ENCODE measurements at places on chromosomes 2 and 18.

DNA sequence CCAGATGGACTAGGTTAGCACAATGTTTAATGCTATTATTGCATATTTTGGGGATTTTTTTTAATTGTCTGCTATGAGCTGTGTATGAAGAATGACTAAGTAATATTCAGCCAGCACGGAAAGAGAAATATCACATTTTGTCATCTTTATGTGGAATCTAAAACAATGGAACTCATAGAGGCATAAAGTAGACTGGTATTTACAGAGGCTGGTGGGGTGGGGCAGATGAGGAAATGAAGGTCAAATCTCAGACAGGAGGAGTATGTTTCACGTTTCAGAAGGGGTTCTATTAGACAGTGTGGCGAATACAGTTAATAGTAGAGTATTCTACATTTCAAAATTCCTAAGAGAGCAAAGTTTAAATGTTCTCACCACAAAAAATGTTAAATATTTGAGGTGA lies 4.7 kb downstream of the CDH19 start:
- no peak for DNase-seq

DNA sequence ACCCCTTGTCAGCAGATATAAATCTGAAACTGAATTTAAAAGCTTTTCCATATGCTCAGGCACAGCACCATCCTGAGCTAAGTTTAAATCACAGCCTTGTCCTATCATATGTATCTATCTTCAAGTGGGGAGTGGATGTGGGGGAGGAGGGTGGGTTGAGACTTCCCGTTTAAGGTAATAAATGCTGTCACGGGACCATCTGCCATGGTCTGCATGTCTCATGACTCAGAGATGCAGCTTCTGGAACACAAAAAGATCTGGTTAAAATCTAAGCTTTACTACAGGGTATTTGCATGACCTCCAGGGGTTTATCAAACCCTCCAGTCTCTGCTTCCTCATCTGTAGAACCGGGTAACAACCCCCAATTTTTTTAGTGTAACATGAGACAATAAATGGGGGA lies 377.7 kb upstream of the ST6GAL2 start:
- DNase-seq = no peak

GRCh38 chr18:46070815-46071652 lies 1.0 kb downstream of the PSTPIP2 start:
- no peak for DNase-seq

DNA sequence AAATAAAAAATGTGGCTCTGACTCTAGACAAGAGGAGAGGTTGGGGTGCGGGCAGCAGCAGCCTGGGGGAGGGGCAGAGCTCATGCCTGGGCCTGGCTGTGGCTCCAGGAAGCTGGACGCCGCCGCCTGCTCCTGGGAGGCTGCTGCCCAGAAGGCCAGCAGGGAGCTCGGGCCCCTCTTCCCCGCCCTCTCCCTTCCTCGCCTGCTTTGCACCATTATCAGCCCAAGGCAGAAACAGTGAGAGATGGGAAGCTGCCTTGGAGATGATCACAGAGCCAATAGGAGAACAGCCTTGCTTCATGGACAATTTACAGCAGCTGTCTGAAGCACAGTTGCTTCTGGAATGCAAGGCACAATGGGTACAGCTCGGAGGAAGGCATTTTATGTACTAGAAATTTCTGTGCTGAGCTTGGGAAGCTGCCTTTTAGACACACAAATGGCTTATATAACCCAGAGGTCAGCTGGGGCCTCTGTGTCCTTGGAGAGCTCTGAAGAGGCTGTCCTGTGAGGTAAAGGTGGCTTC lies 55.3 kb upstream of the AFF3 start:
- DNase-seq = no peak

- DNase-seq = no peak
Measured at GRCh38 chr2:233803994-233804393, 25.9 kb downstream of the MROH2A start.

GRCh38 chr2:148058641-148059040 lies 37.8 kb downstream of the MBD5 start:
- no peak for DNase-seq

DNA sequence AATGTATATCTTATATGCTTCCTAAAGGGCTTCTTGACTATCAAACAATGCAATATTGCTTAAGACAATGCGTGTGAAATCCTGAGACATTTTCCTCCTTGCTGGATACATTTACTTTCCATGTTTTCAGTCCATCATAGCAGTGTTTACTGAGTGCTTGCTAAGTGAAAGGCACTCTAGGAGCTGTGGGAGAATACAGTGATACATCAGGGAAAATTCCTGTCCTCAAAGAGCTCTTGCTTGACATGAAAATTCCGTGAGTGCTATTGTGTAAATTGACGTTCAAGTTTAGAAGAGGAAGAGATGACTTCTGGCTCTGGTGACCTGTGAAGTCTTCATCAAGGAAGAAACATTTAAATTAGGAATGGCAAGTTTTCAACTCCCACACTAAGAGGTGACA lies 449.4 kb upstream of the SOX11 start:
- DNase-seq = no peak

- no peak for DNase-seq
Measured at GRCh38 chr2:128198656-128199055, 107.7 kb downstream of the UGGT1 start.

DNA sequence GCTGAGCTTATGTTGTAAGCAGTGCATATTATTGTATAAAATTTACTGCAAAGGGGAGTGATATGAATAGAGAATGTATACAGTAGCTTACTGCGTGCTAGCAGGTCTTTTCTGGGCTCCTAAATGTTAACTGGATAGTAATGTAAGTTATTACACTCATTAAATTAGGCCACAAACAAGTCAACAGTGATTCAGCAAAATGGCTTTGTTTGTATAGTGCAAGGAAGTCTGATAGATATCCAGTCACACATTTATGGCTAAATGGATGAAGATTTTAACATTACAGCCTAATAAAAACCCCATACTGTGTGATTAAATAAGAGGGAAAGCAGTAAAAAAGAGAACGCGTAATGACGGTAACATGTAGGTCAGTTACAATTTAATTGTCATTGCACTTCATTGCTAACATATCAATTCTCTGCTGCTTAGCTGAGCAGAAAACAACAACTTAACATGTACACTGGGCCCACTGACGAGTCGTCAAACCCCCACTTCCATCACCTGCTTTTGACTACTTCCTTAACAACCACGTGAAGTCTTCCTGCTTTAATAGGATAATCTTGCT lies 665.0 kb upstream of the FANCL start:
- no peak for DNase-seq

DNA sequence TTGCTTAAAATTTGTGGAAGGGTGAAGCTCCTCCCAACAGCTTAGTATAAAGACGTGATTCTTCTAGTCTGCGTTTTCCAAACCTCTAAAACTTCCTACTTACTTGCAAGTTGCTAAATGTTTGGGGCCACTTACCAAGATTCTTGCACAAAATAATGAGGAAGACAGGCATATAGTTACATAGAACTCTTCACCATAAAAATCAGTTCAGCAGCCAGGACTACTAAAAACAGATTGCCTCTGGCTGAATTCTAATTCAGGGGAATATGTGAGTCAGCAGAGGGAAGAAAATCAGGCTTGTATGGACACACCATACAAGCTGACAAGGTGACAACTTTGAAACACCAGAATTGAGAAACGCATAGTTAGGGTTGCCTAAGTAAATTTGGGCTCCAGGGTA lies 2.8 kb upstream of the PEX13 start:
- no peak for DNase-seq

DNA sequence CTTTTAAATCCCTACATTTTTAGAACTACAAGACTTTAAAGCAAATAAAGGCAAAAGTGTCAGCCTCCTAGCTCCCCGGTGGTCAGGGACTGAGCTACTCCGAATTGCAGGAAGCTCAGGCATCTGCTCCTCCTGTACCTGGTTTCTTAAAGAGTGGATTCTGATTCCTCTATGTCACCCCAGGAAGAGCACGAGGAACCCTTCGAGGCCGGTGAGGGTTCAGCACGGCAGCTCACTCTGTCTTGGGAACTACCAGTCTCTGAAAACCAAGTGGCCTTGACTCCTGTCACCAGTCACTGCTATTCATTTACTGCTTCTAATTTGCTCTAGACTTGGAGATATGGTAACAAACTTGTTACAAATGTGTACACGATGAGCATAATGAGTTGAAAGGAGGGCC lies 2.3 kb downstream of the PER2 start:
- no peak for DNase-seq

DNA sequence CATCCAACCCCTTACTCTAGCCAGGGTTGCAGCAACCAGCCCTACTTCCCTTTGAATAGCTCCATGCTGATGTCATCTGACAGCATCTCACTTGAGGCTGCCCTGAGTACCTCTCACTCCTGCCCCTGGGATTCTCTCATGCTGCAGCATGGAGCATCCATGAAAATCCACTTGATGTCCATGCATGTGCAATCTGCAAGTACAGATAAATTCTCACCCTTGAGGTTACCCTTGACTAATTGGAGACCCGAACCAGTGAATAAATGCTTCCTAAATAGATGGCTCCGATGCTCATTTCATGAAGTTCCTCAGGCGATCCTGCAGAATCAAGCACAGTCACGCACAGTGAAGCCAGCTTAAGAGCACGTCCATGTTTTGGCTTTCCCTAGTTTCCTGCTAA lies 298.3 kb downstream of the RBM43 start:
- no peak for DNase-seq

- DNase-seq = no peak
Measured at GRCh38 chr18:37397814-37398213, 167.8 kb downstream of the CELF4 start.

GRCh38 chr2:88002359-88002707 lies 14.0 kb downstream of the RNU2-63P start:
- DNase-seq = no peak

GRCh38 chr2:199433204-199433832 lies 24.4 kb downstream of the SATB2 start:
- DNase-seq = no peak

DNA sequence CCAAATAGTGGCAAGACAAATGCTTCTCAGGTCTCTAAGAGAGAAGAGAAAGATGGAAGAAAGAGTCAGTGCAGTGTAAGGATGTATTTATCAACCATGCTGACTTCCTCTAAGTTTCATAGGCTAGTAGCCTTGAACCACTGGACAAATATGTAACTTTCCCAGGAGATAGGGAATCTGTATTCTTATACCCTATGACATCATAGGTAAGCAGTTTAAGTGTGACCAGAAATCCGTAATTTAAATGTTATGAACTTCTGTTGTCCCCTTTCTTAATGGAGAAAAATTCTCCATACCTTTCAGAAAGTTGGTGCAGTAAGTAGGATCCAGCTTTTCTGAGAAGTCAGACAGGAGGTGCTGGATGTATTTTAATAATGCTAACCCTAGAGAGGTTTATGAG lies 256.2 kb downstream of the LNPK start:
- DNase-seq = no peak

- DNase-seq = no peak
Measured at GRCh38 chr2:240689975-240690374, 1.7 kb upstream of the AQP12A start.

GRCh38 chr2:138293045-138293444 lies 208.5 kb upstream of the SPOPL start:
- no peak for DNase-seq

GRCh38 chr2:177320596-177320995 lies 56.1 kb upstream of the NFE2L2 start:
- no peak for DNase-seq

DNA sequence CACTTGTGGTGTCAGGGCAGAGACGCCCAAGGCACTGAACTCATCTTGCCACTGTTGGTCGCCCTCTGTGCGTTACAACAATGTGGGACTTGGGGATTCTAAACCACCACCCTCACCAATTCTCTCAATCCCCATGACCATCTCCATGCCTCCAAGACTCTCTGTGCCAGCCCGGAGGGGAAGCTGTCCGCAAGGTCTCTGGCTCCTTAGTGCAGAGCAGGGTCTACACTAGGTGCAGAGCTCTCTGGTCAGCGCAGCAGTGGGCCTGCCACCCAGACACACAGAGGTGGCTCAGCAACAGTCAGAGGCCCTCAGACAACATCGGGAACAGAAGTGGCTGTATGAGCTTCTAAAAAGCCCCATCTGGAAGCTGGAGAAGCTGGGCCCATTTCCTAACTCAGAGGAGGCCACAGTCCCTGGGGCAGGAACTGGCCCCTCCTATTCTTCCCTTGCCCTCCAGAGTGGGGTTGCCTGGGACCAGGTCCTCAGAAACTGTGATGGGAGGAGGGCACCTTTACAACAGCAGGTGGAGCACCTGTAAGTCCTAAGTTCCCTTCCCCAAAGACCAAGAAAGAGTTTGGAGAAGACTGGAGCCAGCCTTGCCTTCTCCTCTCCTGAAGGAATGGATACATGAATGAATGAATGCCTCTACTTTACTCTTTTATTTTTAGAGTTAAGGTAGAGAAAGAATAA lies 37.7 kb downstream of the SERTAD2 start:
- DNase-seq = no peak

DNA sequence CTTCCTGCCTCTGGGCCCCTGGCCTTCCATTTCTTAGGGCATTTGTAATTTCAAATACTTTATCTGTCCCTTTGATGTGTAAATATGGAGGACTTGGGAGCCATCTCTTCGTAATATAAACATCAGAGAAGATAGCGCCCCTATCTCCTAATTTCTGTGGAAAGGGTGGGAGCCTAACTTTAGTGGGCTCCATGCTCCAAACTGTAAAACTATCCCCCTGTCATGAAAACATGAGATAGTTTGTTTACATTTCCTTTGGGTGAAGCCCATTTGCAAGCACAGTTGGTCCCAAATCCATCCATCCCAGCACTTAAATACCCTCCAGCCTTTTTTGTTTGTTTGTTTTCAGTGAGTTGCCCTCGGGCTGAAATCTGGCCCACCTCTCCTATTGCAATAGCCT lies 782.6 kb upstream of the FSHR start:
- no peak for DNase-seq

DNA sequence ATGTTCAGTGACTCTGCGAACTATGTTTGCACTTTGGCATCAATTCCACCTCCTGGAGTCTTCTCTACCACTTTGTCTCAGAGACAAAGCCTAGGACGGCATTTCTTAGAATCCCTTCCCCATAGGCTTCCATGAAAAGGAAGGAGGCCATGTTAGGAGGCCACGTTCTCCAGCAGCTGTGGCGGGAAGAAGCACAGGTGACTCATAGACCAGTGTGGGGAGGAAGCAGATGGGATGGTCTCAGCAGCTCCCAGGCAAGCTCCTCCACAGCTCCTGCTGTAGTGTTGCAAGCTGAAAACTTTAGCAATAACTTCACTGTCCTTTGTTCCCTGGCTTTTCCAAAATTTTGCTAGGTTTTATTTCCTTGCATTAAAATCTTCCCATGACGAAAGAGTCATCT lies 781.3 kb upstream of the ID2 start:
- no peak for DNase-seq

GRCh38 chr2:98649992-98650375 lies 41.6 kb downstream of the UNC50 start:
- no peak for DNase-seq

DNA sequence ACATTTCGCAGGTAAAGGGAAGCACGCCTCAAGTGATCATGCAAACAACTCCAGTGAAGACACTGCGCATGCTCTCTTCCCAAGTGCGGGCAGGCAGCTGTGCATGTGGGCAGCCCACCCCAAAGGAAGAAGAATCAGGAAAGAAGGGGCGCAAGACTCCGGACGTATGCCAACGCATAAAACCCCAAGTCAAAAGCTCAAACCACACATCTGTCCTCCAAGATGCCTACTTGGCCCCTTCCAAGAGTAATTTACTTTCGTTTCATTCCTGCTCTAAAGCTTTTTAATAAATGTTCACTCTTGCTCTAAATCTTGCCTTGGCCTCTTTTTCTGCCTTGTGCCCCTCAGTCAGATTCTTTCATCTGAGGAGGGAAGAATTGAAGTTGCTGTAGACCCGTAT lies 254.9 kb downstream of the PIEZO2 start:
- no peak for DNase-seq

GRCh38 chr2:172926785-172927640 lies 148.6 kb upstream of the MAP3K20 start:
- no peak for DNase-seq
